ENCODE measurements at places on chromosomes 5 and 9.
A peak's percentile ranks its signal among the peaks of the same experiment; 100 is the strongest.

DNA sequence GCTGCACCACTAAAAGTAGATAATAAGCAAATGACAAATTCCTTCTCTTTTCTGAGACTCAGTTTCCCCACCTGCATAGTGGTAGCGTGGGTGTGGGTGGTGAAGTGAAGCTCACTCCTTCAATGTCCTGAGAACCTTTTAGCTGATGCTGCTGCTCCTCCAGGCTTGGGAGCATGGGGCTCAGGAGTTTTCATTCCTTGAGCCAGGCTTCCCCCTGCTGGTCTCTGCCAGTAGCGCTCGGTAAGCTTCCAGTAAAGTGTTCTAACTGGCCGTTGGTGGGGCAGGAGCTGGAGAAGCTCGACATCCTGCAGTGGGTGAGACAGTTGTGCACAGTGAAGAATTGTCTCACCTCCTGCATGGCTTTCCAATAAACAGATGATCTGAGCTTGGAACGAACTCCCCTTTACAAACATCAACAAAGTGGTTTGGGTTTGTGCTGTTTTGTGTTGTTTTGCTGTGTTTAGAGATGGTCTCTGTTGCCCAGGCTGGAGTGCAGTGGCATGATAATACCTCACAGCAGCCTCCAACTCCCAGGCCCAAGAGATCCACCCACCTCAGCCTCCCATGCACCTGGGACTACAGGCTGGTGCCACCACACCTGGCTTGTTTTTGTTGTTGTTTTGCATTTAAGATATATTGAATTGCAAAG is 34.6 kb downstream of the SPARC start:
- peak; percentile 75 for DNase-seq

- DNase-seq = no peak
These were observed 25.8 kb downstream of the COL23A1 start for GRCh38 chr5:178564397-178564796.

- DNase-seq = peak; percentile 55
These were observed 524.3 kb downstream of the PSAT1 start for GRCh38 chr9:78821126-78821822.

GRCh38 chr9:131312822-131313770 is 23.6 kb downstream of the PLPP7 start:
- DNase-seq = peak; percentile 28

GRCh38 chr9:79215821-79216220 is 355.9 kb upstream of the TLE4 start:
- DNase-seq = no peak

GRCh38 chr9:132042324-132042723 is 37.3 kb downstream of the MED27 start:
- DNase-seq = peak; percentile 31

DNA sequence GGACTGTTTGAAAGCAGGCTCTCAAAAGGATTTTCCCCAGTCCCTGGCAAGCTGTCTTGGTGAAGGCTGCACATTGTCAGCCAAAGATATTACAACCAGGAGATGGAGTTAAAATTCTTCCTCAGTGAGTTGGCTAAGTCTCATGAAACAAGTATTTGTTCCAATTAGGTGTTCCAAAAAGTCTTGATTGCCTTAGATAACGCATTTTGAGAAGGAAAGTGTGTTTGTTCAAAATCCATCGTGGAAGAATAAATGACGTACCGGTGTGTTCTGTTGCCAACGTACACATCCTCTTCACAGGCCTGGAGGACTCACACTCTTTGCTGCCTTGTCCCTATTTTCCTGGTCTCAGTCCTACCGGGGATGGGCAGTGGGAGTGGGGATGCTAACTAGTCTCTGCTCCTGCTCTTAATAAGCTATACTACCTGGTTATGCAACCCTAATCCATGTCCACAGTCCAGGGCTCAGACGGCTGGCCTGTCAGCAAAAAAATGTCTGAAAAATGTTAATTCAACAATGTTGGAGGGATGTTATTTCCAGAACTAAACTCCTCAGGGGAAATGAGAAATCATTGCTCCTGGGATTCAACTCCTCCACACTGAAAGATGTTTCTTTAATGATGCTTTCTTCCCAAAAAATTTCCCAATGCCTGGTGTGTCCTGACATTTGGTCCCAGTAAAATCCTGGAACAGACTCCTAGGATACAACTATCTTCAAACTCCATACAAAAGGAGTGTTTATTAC is 175.3 kb upstream of the KLF9 start:
- DNase-seq = no peak

DNA sequence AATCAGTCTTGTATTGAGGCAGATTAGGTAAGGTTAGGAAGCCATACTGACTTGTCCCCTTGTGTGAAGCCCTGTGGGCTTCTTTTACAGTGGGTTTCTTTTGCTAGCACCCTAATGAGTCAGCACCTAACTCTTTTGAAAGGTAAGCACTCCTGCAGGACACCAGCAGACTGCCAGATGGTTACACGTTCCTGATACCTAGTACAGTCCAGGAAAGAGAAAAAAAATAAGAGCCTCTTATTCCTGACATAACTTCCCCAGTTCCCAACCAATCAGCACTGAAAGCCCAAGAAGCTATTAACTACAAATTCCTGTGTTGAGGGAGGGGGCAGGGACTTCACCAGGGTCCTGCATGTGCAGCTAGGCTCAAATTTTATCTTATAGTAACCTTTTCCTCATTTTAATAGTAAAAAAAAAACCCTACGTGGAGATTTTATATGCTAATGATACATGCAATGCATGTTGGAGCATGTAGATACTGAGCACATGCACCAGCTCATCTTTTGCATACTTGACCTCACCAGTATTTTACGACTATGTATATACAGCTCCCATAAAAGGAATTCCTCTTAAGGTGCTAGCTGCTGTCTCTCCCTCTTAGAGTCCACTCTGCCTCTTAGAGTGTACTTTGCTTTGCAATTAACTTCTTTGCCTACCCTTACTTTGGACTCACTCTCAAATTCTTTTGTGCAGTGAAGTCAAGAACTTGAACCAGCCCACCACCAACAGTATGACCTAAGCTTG is 84.7 kb upstream of the RORB start:
- no peak for DNase-seq
